ENCODE measurements at places on chromosomes 5 and 9.

GRCh38 chr9:114551750-114552685, 35.6 kb upstream of the ATP6V1G1 start:
- DNase-seq, result peak; percentile 11

DNA sequence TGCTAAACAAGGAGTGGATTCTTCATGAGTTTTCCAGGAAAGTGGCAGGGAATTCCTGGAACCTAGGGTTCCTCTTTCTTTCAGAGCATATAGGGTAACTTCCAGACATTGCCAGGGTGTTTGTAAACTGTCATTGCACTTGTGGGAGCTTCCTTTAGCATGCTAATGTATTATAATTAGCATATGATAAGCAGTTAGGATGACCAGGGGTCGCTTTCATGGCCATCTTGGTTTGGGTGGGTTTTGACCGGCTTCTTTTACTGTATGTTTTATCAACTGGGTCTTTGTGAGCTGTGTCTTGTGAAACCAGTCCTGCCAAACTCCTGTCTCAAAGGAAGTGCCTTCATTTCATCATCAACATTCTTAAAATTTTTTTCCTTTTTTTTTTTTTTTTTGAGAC, 11.9 kb upstream of the MELK start:
- DNase-seq, result no peak

DNA sequence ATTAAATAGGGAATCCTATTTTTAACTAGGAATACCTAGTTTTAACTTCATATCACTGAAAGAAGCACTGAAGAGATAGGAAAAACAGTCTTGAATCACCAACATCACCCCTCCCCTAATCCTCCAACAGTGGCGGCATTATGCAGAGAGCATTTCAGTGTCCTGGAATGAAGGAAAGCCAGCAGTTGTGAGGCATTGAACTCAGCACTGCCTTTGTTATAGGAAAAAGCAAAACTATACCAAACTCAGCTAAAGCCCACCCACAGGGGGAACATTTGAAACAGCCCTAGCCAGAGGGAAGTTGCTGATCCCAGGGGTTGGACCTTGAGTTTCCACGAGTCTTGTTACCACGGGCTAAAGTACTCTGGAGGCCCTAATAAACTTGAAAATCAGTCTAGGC, 310.6 kb upstream of the EDIL3 start:
- no peak for DNase-seq

DNA sequence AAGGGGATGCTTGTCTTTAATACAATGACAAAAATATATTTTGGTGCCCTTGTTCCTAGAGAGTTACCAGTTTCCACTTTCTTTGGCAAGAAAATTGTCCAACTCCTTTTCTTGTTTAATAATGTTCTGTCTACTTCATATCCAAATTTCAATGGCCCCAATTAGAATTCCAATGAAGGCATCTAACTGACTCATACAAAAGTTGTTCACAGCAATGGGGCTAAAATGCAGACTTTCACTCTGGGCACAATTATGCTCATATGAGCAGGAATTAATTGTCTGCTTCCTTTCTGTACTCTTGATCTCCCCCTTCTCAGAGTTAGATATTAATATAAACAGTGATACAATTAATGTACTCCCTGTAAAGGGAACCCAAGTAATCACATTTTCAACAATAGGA, 42.1 kb upstream of the ZNF622 start:
- no peak for DNase-seq

DNA sequence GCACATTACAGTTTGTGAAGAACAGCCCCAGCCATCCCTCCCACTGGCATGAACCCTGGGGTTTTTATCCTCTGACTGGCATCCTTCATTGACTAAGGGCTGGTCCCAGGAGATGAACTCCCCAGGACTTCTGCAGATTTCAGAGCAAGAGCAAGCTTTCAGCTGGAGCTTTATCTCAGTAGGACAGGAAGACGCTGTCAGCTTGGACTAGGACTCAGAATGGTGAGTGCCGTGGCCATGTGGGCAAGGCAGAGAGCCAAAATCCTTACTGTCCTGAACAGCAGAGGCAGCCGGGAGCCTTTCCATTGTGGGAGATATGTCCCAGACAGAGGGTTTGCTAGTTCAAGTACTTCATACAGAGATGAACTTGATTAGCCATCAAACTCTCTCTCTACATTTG, 3.2 kb upstream of the ACOT12 start:
- DNase-seq, result no peak

DNA sequence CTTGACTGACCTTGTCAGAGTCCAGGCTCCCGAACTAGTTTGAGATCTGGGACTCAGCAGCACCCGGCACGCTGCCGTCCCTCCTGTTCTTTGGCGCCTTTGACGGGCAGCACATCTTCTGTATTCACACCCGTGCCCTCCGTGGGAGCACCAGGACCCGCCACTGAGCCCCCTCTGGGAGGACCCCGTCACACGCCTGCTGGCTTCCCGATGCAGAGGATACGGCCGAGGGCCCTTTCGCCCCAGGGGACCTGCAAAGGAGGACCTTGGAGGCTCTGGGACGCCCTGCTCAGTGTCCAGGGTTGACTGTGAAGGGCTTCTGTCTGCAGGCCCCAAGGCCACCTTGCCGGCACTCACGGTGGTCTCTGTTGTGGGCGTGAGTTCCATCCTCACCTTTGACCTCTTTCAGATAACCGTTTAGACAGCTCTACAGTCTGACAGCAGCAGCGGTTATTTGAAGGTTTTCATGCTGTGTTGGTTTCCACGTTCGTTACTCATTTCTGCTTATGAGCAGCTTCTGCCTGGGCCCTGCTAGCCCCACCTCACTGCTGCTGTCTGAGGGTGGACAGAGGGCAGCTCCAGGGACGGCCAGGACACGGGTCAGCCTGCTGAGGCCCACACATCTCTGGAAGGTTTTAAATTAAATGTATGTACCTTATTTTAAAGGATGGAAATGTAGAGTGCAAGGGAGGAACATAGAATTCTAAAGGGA, 12.6 kb upstream of the EXOC3 start:
- no peak for DNase-seq

GRCh38 chr9:11158676-11159075, 545.9 kb upstream of the PTPRD start:
- DNase-seq, result no peak

- DNase-seq, result peak; percentile 63
Observed at GRCh38 chr5:151086905-151087360, 6.1 kb upstream of the TNIP1 start.

DNA sequence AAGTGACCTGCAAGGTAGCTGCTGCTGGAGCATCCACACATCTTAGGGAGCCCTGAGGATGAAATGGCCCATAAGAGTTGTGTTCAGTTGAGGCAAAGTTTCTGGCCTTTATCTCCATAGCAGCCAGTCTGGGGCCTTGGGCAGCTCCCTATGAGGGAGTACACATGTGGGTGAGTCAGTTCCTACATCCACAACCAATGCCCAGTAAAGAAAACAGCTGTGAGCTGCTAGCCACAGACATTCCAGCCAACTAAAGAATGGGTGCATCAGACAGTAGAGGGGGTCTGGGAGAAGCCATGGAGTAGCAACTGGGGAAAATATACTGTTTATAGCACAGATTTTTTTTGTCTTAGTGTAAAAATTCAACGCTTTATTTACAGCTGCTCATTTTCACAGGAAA, 720.7 kb downstream of the TLE1 start:
- no peak for DNase-seq

DNA sequence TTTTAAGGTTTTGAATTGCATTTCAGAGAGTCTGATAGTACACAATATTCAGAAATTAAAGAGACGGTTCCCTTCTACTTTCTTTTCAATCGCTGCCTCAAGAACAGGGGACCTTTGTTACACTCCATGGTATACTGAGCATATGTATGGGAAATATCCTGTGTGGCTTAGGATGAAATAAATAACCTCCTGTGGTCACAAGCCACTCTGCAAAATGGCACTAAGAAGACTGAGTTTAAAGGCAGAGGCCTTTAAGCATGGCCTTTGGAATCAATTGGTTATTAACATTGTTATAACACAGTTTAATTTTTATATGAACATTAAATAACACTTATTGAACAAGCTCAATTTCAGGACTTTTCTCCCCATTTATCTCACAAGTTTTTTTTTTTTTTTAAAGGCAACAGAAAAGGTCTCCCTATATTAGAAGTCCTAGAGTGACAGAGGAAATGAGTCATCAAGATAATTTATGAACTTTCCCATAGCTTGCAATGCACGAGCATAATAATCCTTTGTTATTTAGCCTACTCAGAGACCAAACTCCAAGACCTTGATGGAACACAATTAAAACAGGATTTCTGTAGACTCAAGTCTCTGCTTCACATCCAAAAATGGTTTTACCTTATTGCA, 341.9 kb downstream of the TMEM167A start:
- no peak for DNase-seq

- DNase-seq, result no peak
Observed at GRCh38 chr5:115941051-115941675, 21.1 kb upstream of the LVRN start.

DNA sequence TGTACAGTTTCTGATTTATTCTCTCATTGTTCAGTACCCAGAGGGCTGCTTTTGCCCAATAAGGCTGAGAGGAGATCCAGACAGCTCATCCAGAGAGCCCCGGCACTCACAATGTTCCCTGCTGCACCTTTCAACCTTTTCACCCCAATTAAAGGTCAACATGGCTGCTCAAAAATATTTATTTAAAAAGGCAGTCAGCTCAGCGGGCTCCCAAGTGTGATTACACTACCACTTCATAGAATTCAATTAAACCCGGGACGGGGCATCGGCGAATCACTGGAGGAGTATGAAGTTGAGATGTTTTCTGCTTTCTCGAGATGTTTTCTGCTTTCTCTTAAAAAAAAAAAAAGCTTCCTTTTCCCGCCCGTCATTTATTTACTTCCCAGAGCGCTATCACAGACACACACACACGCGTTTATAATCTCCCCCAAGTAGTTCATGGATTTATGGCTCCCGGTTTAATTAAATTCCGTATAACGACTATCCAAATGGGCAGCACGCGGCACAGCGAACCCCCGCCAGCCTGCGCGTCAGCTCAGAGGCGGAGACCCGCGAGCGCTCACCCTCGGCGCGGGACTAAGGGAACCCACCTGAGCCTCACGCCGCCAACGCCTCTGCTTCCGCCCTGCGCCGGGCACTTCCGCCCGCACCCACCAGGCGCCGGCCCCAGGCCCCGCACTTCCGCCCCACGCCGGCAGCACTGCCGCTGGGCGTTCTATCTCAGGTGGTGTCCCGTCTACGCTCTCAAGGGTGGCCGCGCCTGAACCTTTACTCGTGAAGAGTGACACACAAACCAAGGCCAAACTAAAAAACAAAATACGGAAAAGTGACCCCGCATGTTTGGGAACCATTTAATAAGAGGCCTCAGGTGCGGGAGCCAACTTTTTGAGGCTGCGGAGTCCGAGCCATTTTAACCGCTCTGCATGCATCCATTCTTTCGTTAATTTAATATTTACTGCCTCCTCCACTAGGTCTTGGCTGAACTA, at the start of gene C5orf63:
Gene C5orf63 (minus strand): TSS at position 642 of the 986 bp plus-strand sequence. CDS start 14,507 bp downstream, outside the sequence.
- DNase-seq, result peak; percentile 77

DNA sequence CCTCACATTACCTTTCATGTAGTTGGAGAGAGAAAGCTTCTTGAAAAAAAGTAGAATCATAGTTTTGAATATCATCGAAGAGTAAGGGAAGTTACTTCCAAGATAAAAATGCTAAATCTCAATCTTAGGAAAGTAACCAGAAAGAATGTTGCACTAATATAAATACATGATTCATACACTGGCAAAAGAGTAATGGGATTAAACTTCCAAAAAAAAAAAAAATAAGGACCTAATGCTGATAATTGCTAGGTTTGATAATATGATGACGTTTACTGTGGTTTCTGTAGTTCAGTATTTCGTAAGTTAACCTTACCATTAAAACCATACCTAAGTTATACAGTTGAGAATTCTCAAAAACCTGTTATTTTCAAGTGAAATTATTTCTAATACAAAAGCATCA, 573.8 kb upstream of the CDH9 start:
- no peak for DNase-seq

DNA sequence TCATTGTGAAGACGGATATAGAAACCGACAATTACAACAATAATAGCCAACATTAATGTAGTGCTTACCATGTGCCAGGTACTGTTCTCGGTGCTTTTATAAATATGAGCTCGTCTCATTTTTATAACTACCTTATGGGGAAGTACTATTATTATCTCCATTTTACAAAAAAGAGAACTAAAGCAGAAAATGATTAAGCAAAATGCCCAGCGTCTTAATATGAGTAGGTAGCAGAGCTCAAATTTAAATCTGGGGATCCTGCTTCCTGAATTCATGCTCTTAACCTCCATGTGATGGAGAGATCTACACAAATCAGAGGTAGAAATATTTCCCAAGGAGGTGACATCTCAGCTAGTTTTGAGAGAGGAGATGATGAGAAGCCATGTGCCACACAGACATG, 256.9 kb downstream of the TRIM32 start:
- no peak for DNase-seq

- DNase-seq, result no peak
Observed at GRCh38 chr5:158759283-158759682, 340.4 kb downstream of the EBF1 start.

DNA sequence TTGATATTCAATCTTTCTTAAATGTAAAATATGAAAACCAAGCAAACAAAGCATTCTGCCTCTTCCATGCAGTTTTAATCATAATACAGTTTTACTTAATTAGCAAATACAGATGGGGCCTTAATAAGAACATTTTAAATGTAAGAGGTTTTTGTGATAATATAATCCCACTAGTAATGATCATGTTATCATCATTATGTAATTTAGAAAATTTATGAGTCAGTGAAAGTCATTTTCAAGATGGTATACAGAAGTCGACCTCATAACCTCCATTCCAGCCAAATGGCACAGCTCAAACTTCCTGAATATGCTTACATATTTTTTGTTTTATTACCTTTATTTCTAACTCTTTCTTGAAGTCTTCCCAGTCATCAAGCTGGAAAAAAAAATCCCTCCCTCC, 102.2 kb upstream of the GNA14 start:
- DNase-seq, result no peak

- DNase-seq, result no peak
Observed at GRCh38 chr5:7094626-7095025, 301.3 kb upstream of the ADCY2 start.

- no peak for DNase-seq
Observed at GRCh38 chr9:128118971-128119665, 8.4 kb downstream of the PTGES2 start.

DNA sequence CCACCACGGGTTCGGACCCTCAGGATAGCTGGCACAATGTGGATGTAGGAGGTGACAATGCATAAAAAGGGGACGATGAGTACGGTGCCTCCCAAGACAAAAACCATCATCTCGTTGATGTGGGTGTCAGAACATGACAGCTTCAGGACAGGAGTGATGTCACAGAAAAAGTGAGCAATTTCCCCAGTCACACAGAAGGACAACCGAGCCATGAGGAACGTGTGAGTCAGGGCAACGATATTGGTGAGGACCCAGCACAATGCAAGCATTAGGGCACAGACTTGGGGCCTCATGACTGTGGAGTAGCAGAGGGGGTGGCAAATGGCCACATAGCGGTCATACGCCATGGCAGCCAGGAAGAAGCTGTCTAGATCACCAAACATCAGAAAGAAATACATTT, 491 bp downstream of the OR1N1 start:
- no peak for DNase-seq

- no peak for DNase-seq
Observed at GRCh38 chr5:175021321-175021720, 296.9 kb downstream of the MSX2 start.
